ENCODE measurements at places on chromosomes 2 and 18.
A peak's percentile ranks its signal among the peaks of the same experiment; 100 is the strongest.

- DNase-seq = peak; percentile 21
These were observed 103.6 kb upstream of the AGAP1 start for GRCh38 chr2:235390108-235390815.

DNA sequence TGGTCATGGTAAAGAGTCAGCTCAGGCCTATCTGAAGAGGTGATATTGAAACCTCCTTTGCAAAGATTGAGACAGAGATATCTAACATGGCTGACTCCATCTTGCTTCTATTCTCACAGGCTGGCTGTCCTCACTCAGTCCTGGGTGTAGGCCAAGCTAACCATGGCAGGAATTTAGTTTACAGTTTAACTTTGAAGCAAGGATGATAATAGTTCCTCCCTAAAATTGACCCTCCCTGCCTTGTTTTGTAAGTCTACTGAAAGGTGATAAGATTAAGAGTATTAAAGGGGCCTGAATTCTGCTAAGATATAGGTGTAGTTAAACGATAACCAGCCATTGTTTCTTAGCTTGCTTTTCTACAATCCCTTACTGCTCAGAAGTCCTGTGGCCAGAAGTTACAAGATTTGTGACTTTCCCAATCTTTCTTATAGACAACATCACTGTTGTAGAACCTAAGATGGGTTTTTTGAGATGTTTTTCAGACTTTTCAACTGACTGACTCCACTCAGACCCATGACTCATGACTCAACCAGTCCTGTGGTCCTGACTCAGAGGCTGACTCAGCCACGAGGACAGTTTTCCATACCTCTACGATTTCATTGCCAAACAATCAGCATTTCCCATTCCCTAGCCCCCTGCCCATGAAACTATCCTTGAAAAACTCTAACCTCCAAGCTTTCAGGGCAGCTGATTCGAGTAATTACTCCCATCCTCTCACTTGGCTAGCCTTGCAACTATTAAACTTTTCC, 195.7 kb upstream of the SESTD1 start:
- no peak for DNase-seq

DNA sequence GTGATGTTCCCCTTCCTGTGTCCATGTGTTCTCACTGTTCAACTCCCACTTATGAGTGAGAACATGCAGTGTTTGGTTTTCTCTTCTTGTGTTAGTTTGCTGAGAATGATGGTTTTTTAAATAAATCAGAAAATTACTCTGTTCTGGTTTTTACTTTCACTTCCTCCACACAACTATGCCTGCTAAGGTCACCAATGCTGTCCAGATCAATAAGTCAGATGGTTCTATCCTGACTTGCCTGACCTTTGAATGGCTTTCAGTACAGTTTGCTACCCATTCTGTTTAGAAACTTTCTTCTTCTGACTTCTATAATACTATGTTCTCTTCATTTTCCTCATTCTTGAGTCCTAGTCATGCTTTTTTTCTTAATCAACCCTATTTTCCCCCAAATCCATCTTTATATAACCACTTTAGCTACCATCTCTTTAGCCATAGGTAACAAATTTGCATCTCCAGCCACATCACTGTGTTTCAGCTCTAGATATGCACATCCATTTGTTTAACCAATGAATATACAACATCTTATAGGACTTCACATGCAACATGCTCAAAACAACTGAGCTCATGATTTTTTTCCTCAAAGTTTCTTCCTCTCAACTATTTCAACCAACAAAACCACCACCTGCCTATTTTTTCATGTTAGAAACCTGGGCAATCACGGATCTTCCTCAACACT, 58.8 kb upstream of the SLC38A11 start:
- DNase-seq = no peak

GRCh38 chr18:48641981-48642380, 103.2 kb downstream of the CTIF start:
- no peak for DNase-seq

DNA sequence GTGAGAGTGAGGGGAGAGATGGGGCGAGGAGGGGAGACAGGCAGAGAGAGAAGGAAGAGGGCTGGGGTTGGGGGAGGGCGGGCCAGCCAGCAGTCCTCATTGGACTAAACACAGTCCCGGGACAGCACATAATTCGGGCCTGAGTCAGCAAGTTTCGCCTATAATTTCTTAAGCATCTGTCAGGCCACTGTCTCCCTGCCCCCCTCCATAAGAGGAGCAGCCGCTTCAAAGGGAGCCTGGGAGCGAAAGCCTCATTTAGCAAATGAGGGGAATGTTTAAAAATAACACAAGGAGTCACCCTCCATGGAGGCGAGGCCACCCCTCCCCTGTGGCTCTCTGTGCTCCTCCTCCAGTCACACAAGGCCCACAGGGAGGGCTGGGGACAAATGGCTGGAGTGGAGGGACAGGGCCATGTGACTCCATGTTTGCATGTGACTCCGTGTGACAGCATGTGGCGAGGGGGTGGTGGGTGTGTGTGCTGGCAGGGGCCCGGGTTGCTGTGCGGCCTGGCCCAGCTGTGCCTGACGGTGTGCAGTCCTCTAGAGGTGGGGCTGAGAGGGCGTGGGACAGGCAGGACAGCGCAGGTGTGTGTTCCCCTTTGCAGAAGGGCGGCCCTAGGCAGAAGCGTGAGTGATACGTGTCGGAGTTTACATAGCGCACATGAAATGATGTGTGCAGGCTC, 162.4 kb downstream of the CELF4 start:
- no peak for DNase-seq

GRCh38 chr18:52190631-52191030, 149.4 kb upstream of the DCC start:
- no peak for DNase-seq

DNA sequence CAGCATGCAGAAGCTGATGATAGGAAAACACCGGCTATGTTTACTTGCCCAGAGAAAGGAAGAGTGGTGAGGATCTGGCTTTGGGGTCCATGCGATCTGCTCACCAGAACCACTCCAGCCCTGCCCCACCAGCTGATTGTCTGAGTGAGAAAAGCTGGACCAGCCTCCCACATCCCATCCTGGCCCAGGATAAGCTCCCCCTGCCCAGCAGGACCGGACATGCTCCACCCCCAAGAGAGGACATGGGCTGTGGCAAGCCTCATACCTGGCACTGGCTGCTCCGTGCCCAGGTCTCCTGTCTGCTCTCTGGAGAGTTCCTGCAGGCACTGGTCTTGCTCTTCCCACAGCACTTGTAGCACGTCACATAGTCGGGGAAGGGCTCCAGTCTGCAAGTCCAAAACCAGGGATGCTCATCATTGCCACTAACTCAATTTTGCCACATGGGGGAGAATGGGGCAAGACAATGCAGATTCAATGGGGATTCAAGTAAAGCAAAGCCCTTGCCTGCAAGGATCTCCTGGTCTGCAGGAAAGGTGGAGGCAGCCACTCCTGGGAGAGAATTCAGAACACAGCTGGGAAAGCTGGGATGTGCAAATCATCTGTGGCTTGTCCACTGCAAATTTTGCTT, 30.0 kb downstream of the SCTR start:
- no peak for DNase-seq
